Activated T-helper 2 cell treated with anti-CD3 and anti-CD28 coated beads, Interferon-gamma antibody, Interleukin-2, Interleukin-4, amounts not matched to agents 10 μg/mL and 5 μg/mL and 100 μg/mL, durations not matched to agents 14 hours and 24 hours and 36 hours (primary cell): ENCODE measurements at places on chromosomes 2 and 18. TPM values are rescaled to one million over a fixed set of nuclear protein-coding genes. Genes with fewer than 3 reads are reported as not detected.

TNFRSF11A gene
- 38.2 and 43.0 TPM in 2 replicates for total RNA-seq

- no peaks in the 10 kb centered on the region for H3K27me3 ChIP-seq
- no peak overlapping the region for H3K4me3 ChIP-seq
- no peaks in the 10 kb centered on the region for H3K36me3 ChIP-seq
- no peaks in the 10 kb centered on the region for H3K4me1 ChIP-seq
- no peak for DNase-seq
Measured at GRCh38 chr2:3753561-3753960, 50.2 kb downstream of the DCDC2C start.

- H3K4me3 ChIP-seq = no peak overlapping the region
- H3K36me3 ChIP-seq = peaks cover 10% of the 10 kb centered on the region
- H3K27ac ChIP-seq = no peak overlapping the region
- no peaks in the 10 kb centered on the region for H3K27me3 ChIP-seq
Measured at GRCh38 chr2:152420936-152421335, 86.0 kb downstream of the FMNL2 start.

CIB4 gene
- not detected in 2 replicates for total RNA-seq

SLC4A3 gene
- 0.07 and 0.14 TPM in 2 replicates for total RNA-seq

FSHR gene
- not detected in 2 replicates for total RNA-seq

GRCh38 chr2:157891643-157892041 lies 15.5 kb upstream of the ACVR1 start:
- no peak for DNase-seq
- no peak overlapping the region for H3K4me3 ChIP-seq
- peaks cover 52% of the 10 kb centered on the region for H3K4me1 ChIP-seq
- peaks cover 14% of the 10 kb centered on the region for H3K36me3 ChIP-seq
- H3K27me3 ChIP-seq = no peaks in the 10 kb centered on the region

DNA sequence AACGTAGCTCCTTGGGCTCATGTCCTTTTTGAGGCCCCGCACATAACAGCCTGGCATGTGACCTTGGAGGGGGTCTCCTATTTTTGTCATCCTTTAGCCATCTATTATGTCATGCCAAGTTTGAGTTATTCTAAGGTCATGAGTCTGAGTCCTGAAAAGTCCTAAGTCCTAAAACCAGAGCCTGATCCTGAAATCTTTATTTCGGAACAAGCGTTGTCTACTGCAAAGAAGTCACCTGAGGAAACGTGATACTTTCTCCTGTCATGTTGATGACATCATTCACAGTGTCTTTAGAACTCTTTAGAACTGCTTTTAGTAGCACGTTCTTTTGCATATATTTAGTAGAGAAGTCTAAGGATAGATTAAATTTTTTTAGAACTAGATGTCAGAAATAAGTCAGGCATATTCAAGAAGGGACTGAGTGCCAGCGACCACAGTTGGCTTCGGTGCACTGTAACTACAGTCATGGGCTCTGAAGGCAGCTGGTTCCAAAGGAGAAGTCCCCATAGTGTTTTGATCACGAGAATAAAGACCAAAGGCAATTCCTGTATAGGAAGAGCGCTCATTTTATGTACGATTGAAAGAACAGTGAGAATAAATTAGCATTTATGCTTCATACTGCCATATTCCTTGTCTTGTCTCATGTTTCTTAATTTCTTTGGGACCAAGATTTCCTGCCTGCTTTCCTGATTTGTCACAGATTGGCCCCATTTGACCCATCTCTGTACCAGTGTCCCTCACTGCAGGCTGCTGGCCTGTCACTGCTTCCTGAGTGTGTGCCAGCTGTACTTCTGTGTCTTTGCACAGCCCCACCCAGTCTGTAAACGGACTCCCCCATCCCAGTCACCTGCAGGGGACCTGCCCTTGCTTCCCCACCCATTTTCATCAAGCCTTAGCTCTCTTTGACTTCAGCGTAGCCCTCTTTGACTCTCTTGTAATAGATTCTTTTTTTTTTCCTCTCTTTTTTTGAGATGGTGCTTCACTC lies 75.8 kb downstream of the ASAP2 start:
- H3K27me3 ChIP-seq = no peaks in the 10 kb centered on the region
- H3K27ac ChIP-seq = no peak overlapping the region
- no peak for DNase-seq

GRCh38 chr2:232903989-232904388 lies 33.9 kb downstream of the SNORC start:
- no peak overlapping the region for H3K27ac ChIP-seq
- H3K36me3 ChIP-seq = no peaks in the 10 kb centered on the region
- H3K4me1 ChIP-seq = peaks cover 5% of the 10 kb centered on the region
- peaks cover 3% of the 10 kb centered on the region for H3K27me3 ChIP-seq
- H3K4me3 ChIP-seq = no peak overlapping the region

- H3K36me3 ChIP-seq = no peaks in the 10 kb centered on the region
- peaks cover under 1% of the 10 kb centered on the region for H3K4me1 ChIP-seq
- H3K27me3 ChIP-seq = no peaks in the 10 kb centered on the region
- H3K4me3 ChIP-seq = no peak overlapping the region
Measured at GRCh38 chr18:7941533-7941932, 374.4 kb downstream of the PTPRM start.
